Thoracic aorta (tissue), 2 donors: ENCODE measurements at places on chromosomes 5 and 9.

DNA sequence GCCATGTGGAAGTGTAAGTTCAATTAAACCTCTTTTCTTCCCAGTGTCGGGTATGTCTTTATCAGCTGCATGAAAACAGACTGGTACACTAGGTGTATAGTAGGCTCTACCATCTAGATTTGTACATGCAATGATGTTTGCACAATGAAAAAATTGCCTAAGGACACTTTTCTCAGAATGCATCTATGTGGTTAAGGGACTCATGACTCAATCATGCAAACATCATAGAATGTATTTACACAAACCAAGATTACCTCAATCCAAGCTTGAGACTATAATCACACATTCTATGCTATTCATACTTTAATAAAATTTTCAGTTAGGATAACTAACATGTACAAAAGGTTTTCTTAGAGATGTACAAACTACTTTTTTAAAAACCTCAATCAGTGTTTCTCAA lies 1164.5 kb downstream of the CDH12 start:
- no peaks in the 10 kb centered on the region for H3K36me3 ChIP-seq
- no peak for DNase-seq
- H3K27me3 ChIP-seq: no peaks in the 10 kb centered on the region
- no peaks in the 10 kb centered on the region for H3K4me1 ChIP-seq
- no peak overlapping the region for H3K4me3 ChIP-seq

DNA sequence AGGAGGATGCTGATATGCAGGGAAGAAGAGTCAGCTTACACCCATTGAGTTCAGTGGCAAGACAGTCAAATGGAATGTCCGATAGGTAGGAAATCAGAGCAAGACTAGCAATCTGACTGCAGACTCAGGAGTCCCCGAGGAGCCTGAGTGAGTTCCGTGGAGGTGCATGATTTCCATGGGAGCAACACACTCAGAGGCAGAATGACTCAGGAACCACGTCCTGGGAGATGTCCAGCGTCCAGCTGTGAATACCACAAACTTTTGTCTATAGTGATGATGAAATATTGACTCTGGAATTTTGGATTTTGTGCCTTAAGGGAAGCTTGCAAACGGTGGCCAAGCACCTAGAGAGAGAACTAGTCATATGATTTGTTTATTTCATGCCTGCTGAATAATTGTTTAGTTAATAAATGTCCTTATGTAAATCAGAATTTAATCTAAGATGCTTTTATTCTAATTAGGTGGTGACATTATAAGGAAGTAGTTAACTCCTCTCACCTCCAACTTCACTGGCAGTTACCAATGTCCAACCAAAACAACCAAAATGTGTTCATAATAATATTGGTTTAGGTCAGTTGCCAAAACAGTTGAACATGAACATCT lies 100.4 kb downstream of the PDE4D start:
- H3K4me1 ChIP-seq: peaks cover 32% of the 10 kb centered on the region
- no peak overlapping the region for H3K27ac ChIP-seq
- H3K36me3 ChIP-seq: no peaks in the 10 kb centered on the region
- no peaks in the 10 kb centered on the region for H3K27me3 ChIP-seq
- peak; percentile 15 for DNase-seq

- H3K4me1 ChIP-seq: peaks cover 36% of the 10 kb centered on the region
- no peak for DNase-seq
- H3K36me3 ChIP-seq: peaks cover 6% of the 10 kb centered on the region
- no peaks in the 10 kb centered on the region for H3K27me3 ChIP-seq
- H3K27ac ChIP-seq: peak overlapping the region; percentile 96
Measured at GRCh38 chr5:154860123-154860522, 1.7 kb downstream of the CNOT8 start.

- H3K36me3 ChIP-seq: no peaks in the 10 kb centered on the region
- H3K27me3 ChIP-seq: no peaks in the 10 kb centered on the region
- H3K27ac ChIP-seq: no peak overlapping the region
- H3K4me1 ChIP-seq: peaks cover 6% of the 10 kb centered on the region
- DNase-seq: no peak
Measured at GRCh38 chr5:42483472-42484154, 60.4 kb downstream of the GHR start.

DNA sequence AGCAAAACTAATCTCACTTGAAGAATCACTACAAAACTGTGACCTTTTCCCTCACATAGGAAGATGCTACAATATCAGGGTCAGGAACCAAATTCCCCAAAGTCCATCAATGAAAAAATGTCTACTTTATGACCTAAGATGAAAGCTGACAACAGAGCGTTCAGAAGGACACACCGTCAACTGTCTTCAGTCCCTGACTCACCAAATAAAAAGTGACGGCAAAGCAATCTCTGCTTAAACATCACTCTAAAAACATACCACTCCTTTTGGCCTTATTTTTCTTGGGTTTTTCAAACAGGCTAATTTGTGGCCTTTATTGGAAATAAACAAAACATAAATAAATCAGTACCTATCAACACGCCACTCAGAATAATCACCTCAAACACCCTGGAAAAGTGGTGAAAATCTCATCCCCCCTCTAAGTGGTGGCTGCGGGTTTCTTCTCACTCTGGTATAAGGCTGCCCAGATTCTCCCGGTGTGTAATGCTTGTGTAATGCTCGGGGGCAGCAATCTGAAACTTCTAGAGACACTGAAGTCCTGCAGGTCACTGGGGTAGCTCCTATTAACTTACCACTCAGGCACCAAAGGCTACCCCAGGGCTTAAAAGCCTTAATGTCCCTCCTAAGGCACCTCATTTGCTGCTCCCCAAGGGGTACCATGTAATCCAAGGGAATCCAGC lies 29.5 kb downstream of the SEMA4D start:
- H3K27ac ChIP-seq: no peak overlapping the region
- H3K36me3 ChIP-seq: no peaks in the 10 kb centered on the region
- no peak overlapping the region for H3K4me3 ChIP-seq
- H3K27me3 ChIP-seq: no peaks in the 10 kb centered on the region
- no peak for DNase-seq

- no peak for DNase-seq
- no peaks in the 10 kb centered on the region for H3K36me3 ChIP-seq
- H3K27ac ChIP-seq: no peak overlapping the region
- H3K4me1 ChIP-seq: no peaks in the 10 kb centered on the region
- no peak overlapping the region for H3K4me3 ChIP-seq
- H3K27me3 ChIP-seq: no peaks in the 10 kb centered on the region
Measured at GRCh38 chr5:156753846-156754245, 96.2 kb upstream of the PPP1R2B start.

DNA sequence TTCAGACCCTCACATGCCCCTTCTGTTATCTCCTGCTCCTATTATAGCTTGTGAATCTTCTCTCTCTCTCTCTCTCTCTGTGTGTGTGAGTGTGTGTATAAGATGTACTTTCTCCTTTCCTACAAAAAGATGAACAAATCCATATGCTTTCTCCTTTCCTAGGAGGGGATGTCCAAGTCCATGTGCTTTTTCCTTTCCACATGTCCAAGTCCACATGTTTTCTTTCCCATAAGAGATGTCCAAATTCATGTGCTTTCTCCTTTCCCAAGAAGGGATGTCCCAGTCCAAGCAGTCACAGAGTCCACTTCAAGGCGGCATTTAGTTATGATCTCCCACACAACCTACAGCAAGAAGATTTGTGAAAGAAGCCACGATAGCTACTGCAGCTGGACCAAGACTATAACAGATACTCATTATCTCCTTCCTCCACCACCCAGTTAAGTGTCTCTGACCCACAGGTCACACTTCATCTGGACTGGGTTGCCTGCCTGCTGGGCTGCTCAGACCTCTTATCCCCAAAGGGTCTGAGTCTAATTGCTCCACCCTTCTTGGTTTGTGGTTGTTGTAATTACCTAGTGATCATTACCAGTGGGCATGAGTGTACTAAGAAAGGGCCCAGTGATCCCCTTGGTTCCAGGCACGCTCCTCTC lies 18.4 kb upstream of the FOXI1 start:
- no peak for DNase-seq
- no peaks in the 10 kb centered on the region for H3K27me3 ChIP-seq
- H3K4me1 ChIP-seq: no peaks in the 10 kb centered on the region
- no peak overlapping the region for H3K4me3 ChIP-seq
- H3K36me3 ChIP-seq: no peaks in the 10 kb centered on the region
- H3K27ac ChIP-seq: no peak overlapping the region

DNA sequence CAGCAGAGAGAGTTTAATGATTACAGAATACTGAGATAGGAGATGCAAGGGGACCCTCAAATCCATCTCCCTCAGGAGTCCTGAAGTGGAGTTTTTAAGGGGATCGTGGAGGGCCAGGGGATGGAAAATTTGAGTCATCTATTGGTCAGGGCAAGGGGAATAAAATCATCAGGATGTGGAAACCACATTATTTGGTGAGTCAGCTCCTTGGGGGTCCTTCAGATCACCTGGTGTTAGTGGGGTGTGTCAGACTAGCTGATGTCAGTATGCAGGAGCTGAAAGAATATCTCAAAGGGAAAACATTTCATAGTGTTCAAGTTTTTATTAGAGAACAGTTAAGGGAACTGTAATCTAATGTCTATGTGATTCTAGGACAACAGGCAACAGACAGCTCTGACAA lies 183.0 kb upstream of the FTMT start:
- DNase-seq: no peak
- H3K36me3 ChIP-seq: no peaks in the 10 kb centered on the region
- no peaks in the 10 kb centered on the region for H3K4me1 ChIP-seq
- H3K4me3 ChIP-seq: no peak overlapping the region

GRCh38 chr5:67301285-67301903 lies 104.8 kb upstream of the CD180 start:
- H3K4me1 ChIP-seq: peaks cover 57% of the 10 kb centered on the region
- peak; percentile 61 for DNase-seq
- no peak overlapping the region for H3K4me3 ChIP-seq
- no peaks in the 10 kb centered on the region for H3K27me3 ChIP-seq
- peak overlapping the region; percentile 75 for H3K27ac ChIP-seq

DNA sequence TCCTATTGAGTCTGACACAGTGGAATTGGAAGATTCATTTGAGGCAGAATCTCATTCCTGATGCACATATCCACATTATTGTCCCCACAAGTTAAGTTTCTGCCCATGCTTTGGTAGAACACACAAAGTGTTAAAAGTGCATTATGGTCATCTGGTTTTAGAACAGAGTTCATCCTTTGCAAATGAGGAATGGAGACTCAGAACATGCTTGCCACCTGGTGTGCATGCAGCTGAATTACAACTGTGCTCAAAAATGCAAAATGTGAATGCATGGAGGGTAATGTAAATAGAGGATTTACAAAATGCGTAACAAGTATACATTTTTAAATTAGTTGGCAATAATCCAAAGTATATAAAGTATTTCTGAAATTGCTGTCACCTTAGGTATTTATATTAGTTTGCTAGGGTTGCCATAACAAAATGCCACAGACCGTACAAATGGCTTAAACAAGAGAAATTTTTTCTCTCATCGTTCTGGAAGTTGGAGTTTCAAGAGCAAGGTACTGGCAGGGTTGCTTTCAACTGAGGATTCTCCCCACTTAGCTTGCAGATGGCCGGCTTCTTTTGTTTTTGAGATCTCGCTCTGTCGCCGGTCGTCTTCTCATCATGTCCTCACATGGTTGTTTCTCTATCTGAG lies 671.1 kb downstream of the TAF11L14 start:
- H3K36me3 ChIP-seq: no peaks in the 10 kb centered on the region
- H3K27me3 ChIP-seq: no peaks in the 10 kb centered on the region
- H3K27ac ChIP-seq: no peak overlapping the region

- H3K27ac ChIP-seq: no peak overlapping the region
- H3K4me3 ChIP-seq: no peak overlapping the region
- H3K27me3 ChIP-seq: no peaks in the 10 kb centered on the region
- H3K4me1 ChIP-seq: peaks cover 1% of the 10 kb centered on the region
Measured at GRCh38 chr5:81901586-81901985, 70.2 kb upstream of the ATG10 start.

GRCh38 chr5:57302164-57302563 lies 128.3 kb downstream of the GPBP1 start:
- H3K4me3 ChIP-seq: no peak overlapping the region
- no peaks in the 10 kb centered on the region for H3K27me3 ChIP-seq
- H3K27ac ChIP-seq: no peak overlapping the region
- no peak for DNase-seq

GRCh38 chr5:43711496-43711895 lies 108.5 kb downstream of the NNT start:
- no peaks in the 10 kb centered on the region for H3K27me3 ChIP-seq
- DNase-seq: no peak
- no peak overlapping the region for H3K27ac ChIP-seq
- no peaks in the 10 kb centered on the region for H3K4me1 ChIP-seq
- H3K4me3 ChIP-seq: no peak overlapping the region
- no peaks in the 10 kb centered on the region for H3K36me3 ChIP-seq
